Right lung (tissue), 10 donors: ENCODE measurements at places on chromosomes 2 and 18. TPM values are rescaled to one million over a fixed set of nuclear protein-coding genes. Genes with fewer than 3 reads are reported as not detected.

The MATN3 gene
- 9.1 TPM for polyA plus RNA-seq

The SLC23A3 gene
- polyA plus RNA-seq: 3.6 TPM

The XDH gene
- 0.08 TPM for polyA plus RNA-seq

The ALK gene
- polyA plus RNA-seq: 0.27 TPM

The TCF23 gene
- 0.12 TPM for polyA plus RNA-seq

The ZC3H8 gene
- 25.8 TPM for polyA plus RNA-seq

The CDH20 gene
- 0.35 TPM for polyA plus RNA-seq

The GPR75 gene
- polyA plus RNA-seq: 3.3 TPM

The PPIG gene
- polyA plus RNA-seq: 111 TPM

The DSG4 gene
- not detected for polyA plus RNA-seq

The ABHD1 gene
- polyA plus RNA-seq: 0.61 TPM

The SERPINB5 gene
- polyA plus RNA-seq: not detected

The CPLX4 gene
- polyA plus RNA-seq: not detected

The ZAP70 gene
- polyA plus RNA-seq: 1.8 TPM

The MARCHF4 gene
- 0.36 TPM for polyA plus RNA-seq

The FOXD4L1 gene
- 0.13 TPM for polyA plus RNA-seq

The CABLES1 gene
- polyA plus RNA-seq: 82.1 TPM

The ZNF385B gene
- 6.1 TPM for polyA plus RNA-seq

The NTSR2 gene
- polyA plus RNA-seq: not detected

The TMEM163 gene
- 12.9 TPM for polyA plus RNA-seq

The ABCG8 gene
- 0.51 TPM for polyA plus RNA-seq

The CPO gene
- 0.40 TPM for polyA plus RNA-seq

The BABAM2 gene
- polyA plus RNA-seq: 29.0 TPM

The GALR1 gene
- polyA plus RNA-seq: 0.06 TPM

The TEX44 gene
- not detected for polyA plus RNA-seq

The GCG gene
- polyA plus RNA-seq: not detected

The CHPF gene
- 30.1 TPM for polyA plus RNA-seq

The FAM237A gene
- not detected for polyA plus RNA-seq
